AG04450 (cell line): ENCODE measurements at places on chromosomes 1 and 21.

DNA sequence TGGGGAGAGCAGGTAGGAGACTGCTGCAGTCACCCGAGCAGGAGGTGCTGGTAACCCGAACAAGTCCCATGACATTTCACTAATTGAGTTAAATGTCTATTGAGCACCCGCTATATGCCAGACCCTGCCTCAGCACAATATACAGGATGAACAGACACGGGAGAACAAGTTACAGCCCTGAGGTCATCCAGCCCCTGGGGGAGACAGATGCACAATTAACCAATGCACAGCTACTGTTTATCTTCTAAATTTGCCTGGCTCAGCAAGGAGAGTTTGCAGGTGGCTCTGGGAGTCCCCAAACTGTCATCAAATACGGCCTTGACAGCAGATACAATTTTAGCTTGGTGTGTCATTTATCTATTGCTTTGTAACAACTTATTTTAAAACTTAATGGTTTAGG lies 18.1 kb downstream of the CITED4 start:
- no peak for DNase-seq

- DNase-seq, result peak; percentile 27
Measured at GRCh38 chr1:230401763-230402294, 24.3 kb downstream of the PGBD5 start.

GRCh38 chr1:160744199-160744851 lies 5.3 kb downstream of the SLAMF7 start:
- DNase-seq, result no peak

DNA sequence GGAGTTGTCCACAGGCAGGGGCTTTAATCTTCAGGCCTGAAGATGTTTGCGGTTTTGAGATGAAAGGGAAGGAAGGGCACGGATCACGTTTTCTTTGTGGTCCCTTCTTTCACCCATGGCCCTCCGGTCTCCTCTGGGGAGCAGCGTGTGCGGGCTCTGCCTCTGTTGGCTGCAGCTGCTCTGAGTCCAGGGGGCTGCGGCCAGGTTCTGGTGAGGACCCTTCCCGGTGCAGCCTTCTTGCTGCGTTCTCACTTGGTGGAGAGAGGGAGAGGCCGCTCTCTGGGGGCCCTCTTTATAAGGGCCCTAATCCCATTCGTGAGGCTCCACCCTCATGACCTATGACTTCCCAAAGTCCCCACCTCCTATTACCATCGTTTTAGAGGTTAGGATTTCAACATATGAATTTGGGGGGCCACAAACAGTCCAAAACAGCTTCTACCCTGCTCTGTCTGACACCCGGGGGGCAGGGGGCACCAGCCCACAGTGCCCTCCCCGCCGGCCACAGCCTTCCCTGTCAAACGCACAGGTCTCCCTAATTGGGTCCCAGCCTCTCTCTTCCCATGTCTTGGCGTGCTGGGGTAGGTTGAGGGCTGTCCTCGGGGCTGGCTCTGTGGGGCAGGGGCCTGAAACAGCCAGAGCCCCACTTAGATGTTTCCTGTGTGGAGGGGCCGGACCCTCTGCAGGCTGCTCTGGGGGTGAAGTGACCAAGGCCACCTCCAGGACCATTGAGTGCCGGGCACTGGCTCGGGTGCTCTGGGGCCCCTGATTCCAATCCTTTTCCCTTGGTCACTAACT lies 100.1 kb upstream of the C1orf174 start:
- DNase-seq, result no peak

DNA sequence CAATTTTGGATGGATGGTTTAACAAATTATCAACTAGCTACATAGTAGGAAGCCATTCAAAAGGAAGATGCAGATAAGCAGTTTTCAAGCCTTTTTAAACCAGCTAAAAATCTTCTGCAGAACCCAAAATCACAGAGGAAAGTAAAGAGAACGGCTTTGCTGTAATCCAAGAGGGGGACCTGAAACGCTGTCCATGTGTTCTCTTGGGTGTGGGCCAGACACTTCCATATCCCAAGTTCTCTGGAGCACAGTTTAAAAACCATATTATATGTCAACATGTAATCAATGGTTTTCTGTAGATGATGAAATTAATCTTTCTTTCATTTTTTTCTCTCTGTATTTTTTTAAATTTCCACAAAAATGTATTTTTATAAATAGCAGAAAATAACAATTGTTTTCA lies 90.5 kb downstream of the SELENOF start:
- DNase-seq, result no peak

DNA sequence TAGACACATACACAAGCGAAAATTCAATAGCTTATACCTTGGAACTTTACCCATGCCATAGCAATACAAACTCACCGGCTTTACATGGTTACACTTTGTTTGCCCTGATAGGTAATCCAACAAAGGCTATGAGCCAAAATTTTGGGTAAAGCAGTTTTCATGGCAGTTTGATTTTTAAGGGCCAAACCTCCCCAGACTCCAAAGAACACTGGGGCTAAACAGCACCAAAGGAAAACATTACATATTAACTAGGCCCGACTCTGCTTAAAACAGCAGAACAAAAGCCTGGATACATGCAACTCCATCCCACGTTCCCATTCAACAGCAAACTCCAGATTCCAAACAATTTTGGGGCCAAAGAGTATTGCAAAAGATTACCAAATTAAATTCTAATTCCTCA lies 4.4 kb upstream of the TMEM125 start:
- no peak for DNase-seq
